Esophagus muscularis mucosa (tissue), 4 donors: ENCODE measurements at places on chromosomes 16 and 17. TPM values are rescaled to one million over a fixed set of nuclear protein-coding genes. Genes with fewer than 3 reads are reported as not detected.

Gene SEC14L5
- 1.8 TPM for total RNA-seq

Gene TSPAN10
- total RNA-seq, result not detected

Gene TEDC2
- total RNA-seq, result 1.5 TPM

Gene KRTAP4-3
- not detected for total RNA-seq

Gene MPP3
- 9.9 TPM for total RNA-seq

Gene HSPB9
- not detected for total RNA-seq

Gene CACNA1H
- total RNA-seq, result 244 TPM

Gene SLC52A1
- not detected for total RNA-seq

- H3K36me3 ChIP-seq, result peaks cover 24% of the 10 kb centered on the region
- DNase-seq, result no peak
- H3K27me3 ChIP-seq, result no peaks in the 10 kb centered on the region
- H3K27ac ChIP-seq, result no peak overlapping the region
- peak overlapping the region; percentile 13 for H3K4me3 ChIP-seq
- H3K4me1 ChIP-seq, result peaks cover 52% of the 10 kb centered on the region
These were observed 5.4 kb downstream of the BANP start for GRCh38 chr16:87956365-87957231.

DNA sequence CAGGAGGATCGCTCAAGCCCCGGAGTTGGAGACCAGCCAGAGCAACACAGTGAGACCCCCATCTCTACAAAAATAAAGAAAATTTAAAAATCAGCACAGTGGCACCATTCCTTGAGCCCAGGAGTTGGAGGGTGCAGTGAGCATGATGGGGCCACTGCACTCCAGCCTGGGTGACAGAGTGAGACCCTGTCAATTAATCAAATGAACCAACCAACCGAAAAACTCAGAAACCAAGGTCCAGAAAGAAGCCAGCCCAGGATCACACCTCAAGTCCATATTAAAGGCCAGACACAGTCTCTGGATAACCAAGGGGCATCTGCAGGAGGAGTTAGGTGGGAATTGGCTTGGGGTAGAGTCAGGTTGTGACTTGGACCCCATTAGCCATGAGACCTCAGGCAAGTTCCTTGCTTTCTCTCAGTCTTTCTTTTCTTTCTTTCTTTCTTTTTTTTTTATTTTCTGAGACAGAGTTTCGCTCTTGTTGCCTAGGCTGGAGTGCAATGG is 2.4 kb downstream of the HSD17B1 start:
- no peaks in the 10 kb centered on the region for H3K36me3 ChIP-seq
- peaks cover 29% of the 10 kb centered on the region for H3K4me1 ChIP-seq
- peak overlapping the region; percentile 91 for H3K27ac ChIP-seq
- no peaks in the 10 kb centered on the region for H3K27me3 ChIP-seq
- H3K4me3 ChIP-seq, result peak overlapping the region; percentile 90
- no peak for DNase-seq

GRCh38 chr17:29475891-29476290 is 85.7 kb downstream of the TAOK1 start:
- H3K4me1 ChIP-seq, result no peaks in the 10 kb centered on the region
- H3K36me3 ChIP-seq, result peaks cover 55% of the 10 kb centered on the region
- H3K27me3 ChIP-seq, result no peaks in the 10 kb centered on the region
- H3K27ac ChIP-seq, result no peak overlapping the region
- DNase-seq, result no peak

DNA sequence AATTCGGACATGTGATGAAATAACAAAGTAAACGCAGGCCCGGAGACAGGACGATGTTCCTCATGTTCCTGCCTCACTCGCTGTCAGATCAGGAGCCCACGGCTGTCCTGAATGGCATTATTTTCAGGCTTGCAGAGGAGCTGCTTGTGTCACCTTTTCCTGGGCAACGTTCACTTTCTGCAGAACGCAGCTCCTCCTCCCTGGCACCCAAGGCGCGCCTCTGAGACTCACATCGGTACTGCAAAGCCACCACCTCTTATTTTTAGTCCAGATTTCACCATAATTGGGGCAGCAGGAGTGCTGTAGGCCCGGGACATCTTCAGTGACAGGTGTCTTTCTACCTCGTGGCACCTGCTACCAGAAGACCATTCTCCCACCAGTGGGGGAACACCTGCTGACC is 8.0 kb upstream of the C16orf96 start:
- H3K4me3 ChIP-seq, result no peak overlapping the region
- no peaks in the 10 kb centered on the region for H3K27me3 ChIP-seq
- H3K4me1 ChIP-seq, result no peaks in the 10 kb centered on the region
- H3K36me3 ChIP-seq, result no peaks in the 10 kb centered on the region
- no peak for DNase-seq

DNA sequence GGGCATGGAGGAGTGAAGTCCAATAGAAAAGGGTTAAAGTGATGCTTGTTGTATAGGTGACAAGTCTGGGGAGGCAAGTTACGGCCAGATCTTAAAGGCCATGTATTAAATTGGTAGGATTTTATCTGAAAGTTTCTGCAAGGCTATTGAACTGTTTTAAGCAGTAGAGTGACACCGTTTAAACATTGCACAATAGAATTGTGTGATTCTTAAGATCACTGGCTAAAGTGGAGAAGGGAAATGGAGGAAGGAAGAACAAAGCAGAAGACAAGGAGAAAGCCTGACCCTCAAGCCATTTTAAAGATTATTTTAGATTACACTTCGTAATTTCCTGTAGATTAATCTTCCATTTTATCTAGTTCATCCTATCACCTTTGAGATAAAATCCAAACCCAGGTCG is 5.6 kb upstream of the MPHOSPH6 start:
- no peaks in the 10 kb centered on the region for H3K27me3 ChIP-seq
- H3K27ac ChIP-seq, result no peak overlapping the region
- no peak overlapping the region for H3K4me3 ChIP-seq
- H3K4me1 ChIP-seq, result peaks cover 5% of the 10 kb centered on the region
- H3K36me3 ChIP-seq, result no peaks in the 10 kb centered on the region
- no peak for DNase-seq

GRCh38 chr16:15426796-15427195 is 7.6 kb upstream of the BMERB1 start:
- peaks cover 15% of the 10 kb centered on the region for H3K4me1 ChIP-seq
- no peak for DNase-seq
- H3K36me3 ChIP-seq, result no peaks in the 10 kb centered on the region
- H3K4me3 ChIP-seq, result no peak overlapping the region

GRCh38 chr17:49965524-49965909 is 3.5 kb upstream of the DLX4 start:
- H3K4me3 ChIP-seq, result no peak overlapping the region
- H3K4me1 ChIP-seq, result peaks cover 50% of the 10 kb centered on the region

DNA sequence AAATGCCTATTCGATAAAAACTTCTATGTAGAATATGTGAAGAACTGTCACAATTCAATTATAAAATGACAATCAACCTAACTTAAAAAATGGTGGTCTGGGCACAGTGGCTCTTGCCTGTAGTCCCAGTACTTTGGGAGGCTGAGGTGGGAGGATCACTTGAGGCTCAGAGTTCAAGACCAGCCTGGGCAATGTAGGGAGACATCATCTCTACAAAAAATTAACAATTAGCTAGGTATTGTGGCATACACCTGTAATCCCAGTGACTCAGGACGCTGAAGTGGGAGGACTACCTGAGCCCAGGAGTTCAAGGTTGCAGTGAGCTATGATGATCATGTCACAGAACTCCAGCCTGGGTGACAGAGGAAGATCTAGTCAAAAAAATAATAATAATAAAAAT is 18.6 kb upstream of the METTL9 start:
- H3K4me3 ChIP-seq, result no peak overlapping the region
- no peaks in the 10 kb centered on the region for H3K4me1 ChIP-seq
- no peaks in the 10 kb centered on the region for H3K36me3 ChIP-seq
- H3K27me3 ChIP-seq, result no peaks in the 10 kb centered on the region
- H3K27ac ChIP-seq, result no peak overlapping the region

GRCh38 chr17:4130715-4131114 is 12.1 kb downstream of the ZZEF1 start:
- H3K4me1 ChIP-seq, result peaks cover 47% of the 10 kb centered on the region
- H3K4me3 ChIP-seq, result no peak overlapping the region
- H3K27me3 ChIP-seq, result no peaks in the 10 kb centered on the region
- DNase-seq, result no peak
- H3K36me3 ChIP-seq, result peaks cover 10% of the 10 kb centered on the region
- peak overlapping the region; percentile 0 for H3K27ac ChIP-seq

DNA sequence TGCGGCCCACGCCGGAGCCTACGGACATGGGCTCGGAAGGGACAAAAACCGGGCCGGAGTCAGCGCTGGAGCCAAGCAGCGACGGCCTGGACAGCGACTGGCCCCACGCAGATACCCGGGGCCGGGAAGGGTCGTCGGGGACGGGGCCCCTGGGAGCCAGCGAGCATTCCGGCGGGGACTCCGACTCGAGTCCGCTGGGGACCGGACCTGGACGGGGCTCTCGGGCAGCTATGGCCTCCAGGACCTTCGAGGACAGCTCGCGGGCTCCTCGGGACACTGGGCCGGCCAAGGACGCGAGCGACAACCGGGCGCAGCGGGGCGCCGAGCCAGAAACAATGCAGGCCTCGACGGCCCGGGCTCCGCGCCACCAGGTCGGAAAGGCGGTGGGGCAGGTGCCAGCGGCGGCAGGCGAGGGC is 1.0 kb downstream of the MYO15B start:
- peak overlapping the region; percentile 93 for H3K27ac ChIP-seq
- H3K27me3 ChIP-seq, result peaks cover 11% of the 10 kb centered on the region
- no peak for DNase-seq
- H3K4me3 ChIP-seq, result peak overlapping the region; percentile 62
- peaks cover 37% of the 10 kb centered on the region for H3K4me1 ChIP-seq

GRCh38 chr17:50234581-50234980 is 33.1 kb upstream of the COL1A1 start:
- no peak overlapping the region for H3K4me3 ChIP-seq
- H3K36me3 ChIP-seq, result no peaks in the 10 kb centered on the region
- H3K27me3 ChIP-seq, result no peaks in the 10 kb centered on the region
- no peak overlapping the region for H3K27ac ChIP-seq
- DNase-seq, result no peak

DNA sequence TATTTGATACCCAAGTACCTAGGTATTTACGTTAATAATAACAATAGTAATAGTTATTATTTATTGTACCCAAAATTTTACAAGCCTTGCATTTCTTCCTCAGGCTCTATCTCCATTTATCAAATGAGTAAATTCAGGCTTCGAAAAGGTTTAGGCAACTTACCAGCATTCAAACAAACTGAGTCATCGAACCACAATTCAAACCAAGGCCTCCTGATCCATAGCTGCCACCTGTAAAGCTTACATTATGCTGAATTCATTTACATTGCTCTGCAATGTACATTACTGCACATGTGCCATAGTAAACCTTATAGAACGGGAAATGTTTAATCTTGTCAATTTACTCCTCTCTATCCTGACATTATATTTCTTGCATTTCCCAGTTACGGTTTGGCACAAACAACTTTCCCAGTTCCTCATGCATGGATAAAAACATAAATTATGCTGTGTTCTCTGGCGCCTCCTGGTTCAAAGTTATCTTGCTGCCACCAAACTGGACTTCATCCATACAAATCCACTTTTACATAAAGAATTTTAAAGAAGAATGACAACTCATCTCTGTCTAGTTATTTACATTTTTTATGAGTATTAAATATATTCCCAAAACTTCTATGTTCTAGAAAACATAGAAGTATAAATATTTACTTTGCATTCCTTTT is 360.6 kb upstream of the SOX9 start:
- H3K27me3 ChIP-seq, result no peaks in the 10 kb centered on the region
- no peak overlapping the region for H3K27ac ChIP-seq
- no peaks in the 10 kb centered on the region for H3K4me1 ChIP-seq
- H3K36me3 ChIP-seq, result no peaks in the 10 kb centered on the region
- H3K4me3 ChIP-seq, result no peak overlapping the region

DNA sequence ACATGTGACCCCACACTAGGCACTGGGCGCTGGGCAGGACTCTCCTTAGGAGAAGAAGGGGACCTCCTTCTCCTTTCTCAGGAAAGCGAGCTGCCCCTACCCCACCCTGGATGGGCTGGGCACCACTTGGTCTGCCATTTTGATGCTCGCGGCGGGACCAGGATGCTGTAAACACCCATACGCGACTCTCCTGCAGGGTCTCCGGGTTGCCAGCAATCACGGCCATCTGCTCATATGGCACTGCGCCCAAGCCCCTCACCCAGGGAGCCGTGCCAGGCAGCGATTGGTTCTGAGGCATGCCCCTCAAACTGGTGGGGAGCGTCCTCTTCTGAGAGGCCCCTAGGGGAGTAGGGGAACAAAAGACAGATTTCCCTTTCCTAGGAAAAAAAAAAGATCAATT is 99.0 kb downstream of the C16orf78 start:
- H3K27me3 ChIP-seq, result no peaks in the 10 kb centered on the region
- H3K4me3 ChIP-seq, result no peak overlapping the region
- no peaks in the 10 kb centered on the region for H3K4me1 ChIP-seq
- no peaks in the 10 kb centered on the region for H3K36me3 ChIP-seq
- DNase-seq, result no peak
